Calu3 (cell line): ENCODE measurements at places on chromosomes 2 and 18. TPM values are rescaled to one million over a fixed set of nuclear protein-coding genes. Genes with fewer than 3 reads are reported as not detected.

DNA sequence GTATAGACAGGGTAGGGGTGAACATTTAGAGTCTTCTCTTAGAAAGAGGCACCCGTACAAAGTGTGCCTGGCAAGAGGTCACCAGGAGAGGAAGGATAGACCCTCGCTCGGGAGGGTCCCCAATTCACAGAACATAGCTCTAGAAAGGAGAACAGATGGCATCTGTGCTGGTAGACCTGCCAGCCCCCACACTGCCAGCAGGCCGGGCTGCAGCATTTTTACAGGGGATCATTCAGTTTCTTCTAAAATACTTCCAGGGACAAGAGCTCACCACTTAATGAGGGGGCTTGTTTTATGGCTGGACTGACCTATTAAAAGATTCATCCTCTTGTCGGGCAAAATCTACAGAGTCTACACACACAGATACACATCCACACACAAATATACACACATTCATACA is 149.9 kb downstream of the SEPTIN10 start:
- peaks cover 94% of the 10 kb centered on the region for H3K27me3 ChIP-seq
- H3K4me3 ChIP-seq: no peak overlapping the region
- no peaks in the 10 kb centered on the region for H3K4me1 ChIP-seq
- H3K27ac ChIP-seq: no peak overlapping the region
- H3K36me3 ChIP-seq: no peaks in the 10 kb centered on the region
- DNase-seq: no peak

DNA sequence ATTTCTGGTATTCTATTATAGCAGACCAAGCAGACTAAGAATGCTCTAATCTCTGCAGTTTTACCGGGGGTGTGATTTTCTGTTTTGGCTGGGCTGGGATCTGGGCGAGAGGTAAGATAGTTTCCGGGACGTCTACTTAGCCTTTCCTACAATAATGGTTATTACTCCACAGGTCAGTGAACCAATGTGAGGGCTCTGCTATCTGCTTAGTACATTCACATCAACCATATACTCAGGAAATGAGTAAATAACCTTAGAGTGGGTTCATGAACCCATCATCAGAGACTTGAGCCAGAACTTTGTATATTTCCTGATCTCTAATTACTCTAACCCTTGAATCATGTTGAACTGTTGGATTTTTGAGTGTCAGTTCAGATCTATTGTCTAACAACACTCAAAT is 90.1 kb upstream of the NOL4 start:
- H3K4me1 ChIP-seq: no peaks in the 10 kb centered on the region
- H3K36me3 ChIP-seq: no peaks in the 10 kb centered on the region
- no peaks in the 10 kb centered on the region for H3K27me3 ChIP-seq
- no peak overlapping the region for H3K27ac ChIP-seq

ECEL1 gene
- not detected in 2 replicates for total RNA-seq

SP5 gene
- 0.73 TPM in 2 replicates for total RNA-seq

CTDP1 gene
- total RNA-seq: 13.9 and 15.6 TPM in 2 replicates

BMP10 gene
- not detected in 2 replicates for total RNA-seq
